Suprapubic skin (tissue), 4 donors: ENCODE measurements at places on chromosomes 1 and 21.

DNA sequence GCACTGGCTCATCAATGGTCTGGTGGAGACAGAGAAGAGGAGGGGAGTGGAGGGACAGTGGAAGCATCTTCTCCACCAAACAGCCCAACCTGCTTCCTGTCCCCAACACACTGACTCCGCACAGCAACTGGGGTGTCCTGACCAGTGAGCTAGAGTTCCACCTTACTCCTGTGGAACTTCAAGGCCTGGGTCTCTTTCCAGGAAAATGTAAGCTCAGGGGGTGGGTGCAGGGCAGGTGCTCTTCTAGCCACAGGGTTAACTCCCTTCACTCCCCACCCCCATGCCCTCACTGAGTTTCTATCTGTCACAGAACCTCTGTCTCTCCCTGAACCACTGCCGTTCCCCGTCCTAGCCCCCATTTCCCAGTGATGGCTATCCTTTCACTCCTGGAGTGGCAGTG lies 876 bp downstream of the MOB3C start:
- DNase-seq: no peak

DNA sequence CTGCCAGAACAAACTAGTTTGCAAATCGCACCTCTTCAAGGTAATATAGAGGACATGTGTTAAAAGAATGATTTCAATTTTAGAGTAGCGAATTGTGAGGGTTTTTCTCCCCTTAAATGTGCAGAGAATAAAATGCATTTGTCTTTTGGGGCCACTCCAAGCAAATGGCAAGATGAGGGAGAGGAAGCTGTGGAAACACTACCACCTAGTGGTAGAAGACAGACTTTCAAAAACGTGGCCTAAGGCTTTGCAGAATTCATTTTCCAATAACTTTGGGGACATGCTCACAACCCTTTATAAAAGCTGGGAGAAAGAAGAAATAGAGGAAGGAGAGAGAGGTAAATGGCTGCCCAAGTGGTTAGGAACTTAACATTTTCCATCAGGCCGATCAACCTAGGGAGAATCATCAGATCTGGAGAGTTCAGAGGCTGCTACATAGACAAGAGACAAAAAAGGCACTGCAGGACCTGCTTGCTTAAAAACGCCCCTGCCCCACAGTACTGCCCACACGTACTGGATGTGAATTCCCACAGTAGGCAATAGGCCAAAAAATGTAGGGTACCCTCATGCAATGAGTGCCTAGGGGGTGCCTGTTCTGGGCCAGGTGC lies 15.7 kb upstream of the RCAN1 start:
- DNase-seq: peak; percentile 20

- no peak for DNase-seq
Observed at GRCh38 chr1:91725989-91726721, 159.8 kb downstream of the TGFBR3 start.

- DNase-seq: no peak
Observed at GRCh38 chr1:229874136-229874535, 192.9 kb upstream of the GALNT2 start.

GRCh38 chr1:246281195-246281594 lies 225.9 kb downstream of the SMYD3 start:
- no peak for DNase-seq

DNA sequence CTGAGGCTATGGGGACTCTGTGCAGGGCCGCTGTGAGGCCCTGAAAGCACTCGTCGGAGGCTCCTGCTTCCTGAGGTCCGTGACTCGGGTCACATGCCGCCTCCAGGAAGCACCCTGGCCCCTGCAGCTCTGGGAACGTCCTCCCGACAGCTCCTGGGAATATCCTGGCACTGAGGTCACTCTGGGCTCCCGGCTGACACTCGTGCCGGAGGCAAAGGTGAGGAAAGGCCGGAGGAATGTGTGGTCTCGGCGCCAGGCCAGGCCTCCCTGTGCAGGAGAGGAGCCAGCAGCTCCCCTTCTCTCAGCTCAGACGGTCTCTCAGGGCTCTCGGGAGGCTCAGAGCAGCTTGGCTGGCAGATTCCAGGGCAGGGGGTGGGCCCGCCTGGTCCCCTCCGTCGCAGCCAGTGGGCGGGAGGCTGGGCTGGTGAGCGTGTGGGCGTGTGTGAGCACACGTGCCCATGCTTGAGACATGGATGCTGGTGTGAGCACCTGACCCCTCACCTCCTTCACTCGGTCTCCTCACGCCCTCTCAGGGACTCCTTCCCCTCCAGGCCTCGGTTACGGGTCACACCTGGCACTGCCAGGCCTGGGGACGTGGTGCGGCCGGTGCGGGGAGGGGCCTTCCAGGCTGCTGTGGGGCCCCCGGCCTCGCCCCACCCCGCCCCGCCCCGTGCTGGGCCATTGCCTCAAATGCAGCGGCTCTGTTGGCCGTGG lies 5.5 kb upstream of the RNF223 start:
- peak; percentile 74 for DNase-seq

GRCh38 chr1:21175670-21176581 lies 771 bp downstream of the EIF4G3 start:
- DNase-seq: peak; percentile 72

DNA sequence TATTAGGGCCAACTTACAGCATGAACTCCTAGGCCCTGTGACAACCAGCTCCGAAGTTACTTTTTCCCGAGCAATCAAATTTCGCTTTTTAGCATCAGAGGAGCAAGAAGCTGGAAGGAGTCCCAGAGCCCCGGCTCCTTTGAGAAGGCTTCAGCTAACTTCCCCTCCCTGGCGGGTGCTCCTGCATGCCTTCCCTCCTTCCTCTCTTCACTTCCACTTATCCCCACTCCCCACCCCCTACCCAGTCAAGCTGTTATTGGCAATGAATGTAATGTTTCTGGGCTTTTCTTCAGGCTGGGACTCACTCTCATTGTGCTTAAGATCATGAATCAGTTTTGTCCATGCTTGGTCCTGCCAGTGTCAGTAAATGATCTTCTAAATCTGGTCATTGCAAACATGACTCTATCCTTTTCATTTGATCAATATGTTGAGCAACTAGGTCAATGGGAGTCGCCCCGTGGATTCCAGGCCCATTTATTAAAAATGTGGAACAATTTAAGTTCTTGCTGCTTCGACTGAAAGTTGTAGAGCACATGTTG lies 94.5 kb upstream of the TSPAN2 start:
- no peak for DNase-seq

DNA sequence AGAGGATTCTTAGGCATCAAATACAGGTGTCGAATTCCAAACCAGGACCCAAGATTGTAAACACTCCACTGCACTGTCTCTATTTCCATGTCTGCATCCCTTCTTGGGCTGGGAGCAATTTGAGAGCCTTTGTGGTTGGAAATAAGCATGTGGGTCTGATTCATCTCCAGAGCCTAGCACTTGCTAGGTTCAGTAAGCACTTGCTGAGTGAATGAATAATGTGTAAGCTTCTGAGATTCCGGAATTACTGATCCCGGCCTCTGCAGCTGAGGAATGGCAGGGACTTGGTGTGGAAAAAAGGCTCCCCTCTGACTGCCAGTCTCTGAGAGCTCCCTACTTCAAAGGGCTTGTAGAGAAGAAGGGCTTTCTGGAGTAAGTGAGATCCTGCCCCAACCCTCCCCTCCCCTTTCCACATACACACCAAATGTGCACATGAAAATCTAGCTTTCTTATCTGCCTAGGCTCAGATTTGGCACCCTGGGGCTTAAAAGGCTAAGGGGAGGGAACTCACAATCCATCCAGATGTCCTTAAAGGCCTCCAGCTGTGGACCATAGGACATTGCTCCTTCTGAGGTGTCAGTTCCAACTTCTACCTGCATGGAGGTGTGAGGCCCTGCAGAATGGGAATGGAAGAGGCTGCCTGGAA lies 39.6 kb upstream of the TRABD2B start:
- no peak for DNase-seq

DNA sequence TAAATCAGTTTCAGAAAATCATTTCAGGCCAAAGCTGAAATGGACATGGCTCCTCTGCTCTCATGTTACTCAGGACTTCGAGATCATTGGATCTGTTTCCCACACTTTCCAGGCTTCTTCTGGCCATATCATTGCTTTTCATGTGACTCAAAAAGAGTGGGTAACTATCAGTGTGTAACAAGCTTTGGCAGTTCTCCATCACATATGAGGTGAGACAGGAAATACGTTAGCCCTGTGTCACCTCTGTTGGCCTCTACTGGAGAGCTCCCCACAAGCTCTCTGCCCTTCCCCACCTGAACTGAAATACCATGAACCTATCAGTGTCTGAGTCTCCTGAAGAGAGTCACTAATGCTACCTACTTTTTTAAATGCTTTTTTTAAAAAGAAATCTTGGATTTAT lies 128.2 kb downstream of the LBR start:
- DNase-seq: no peak

GRCh38 chr1:27349784-27350662 lies 8.2 kb downstream of the SYTL1 start:
- DNase-seq: no peak

DNA sequence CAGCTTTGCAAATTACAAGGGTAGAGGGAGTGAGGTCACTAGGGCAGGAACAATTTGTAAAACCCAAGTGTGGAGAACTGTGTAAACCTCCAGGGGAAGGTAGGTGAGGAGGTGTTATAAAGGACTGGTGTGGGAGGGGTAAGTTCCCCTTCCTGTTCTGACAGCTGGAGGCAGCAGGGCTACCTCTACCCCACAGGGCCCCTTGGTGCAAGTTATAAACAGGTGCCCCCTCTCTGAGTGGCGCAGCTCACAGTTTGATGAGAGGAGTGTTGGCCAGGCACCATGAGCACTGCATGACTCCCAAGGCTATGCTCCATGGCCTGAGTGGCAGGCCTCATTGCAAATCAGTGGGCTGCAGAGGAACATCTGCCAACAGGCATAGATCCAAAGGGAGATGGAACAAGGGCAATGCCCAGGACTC lies 41.0 kb downstream of the MFSD2A start:
- DNase-seq: no peak

DNA sequence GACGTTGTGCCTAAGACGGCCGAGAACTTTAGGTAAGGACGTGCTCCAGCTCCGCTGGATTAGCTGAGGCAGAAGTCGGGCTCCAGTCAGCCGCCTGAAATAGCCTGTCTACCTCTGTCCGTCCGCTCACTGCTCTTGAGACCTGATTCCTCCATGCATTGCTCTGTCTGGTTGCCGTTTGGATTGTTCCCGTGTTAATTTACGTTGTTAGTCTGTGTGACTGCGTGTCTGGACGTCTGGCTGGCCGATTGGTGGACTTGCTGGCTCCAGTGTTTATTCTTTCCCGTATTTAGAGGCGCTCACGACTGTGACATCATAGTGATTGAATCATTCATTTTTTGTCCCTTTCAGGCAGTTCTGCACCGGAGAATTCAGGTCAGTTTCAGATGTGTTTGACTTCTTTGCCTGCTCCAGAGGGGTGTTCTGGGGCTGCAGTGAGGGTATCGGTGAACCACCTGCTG lies 684 bp downstream of the PPIH start:
- no peak for DNase-seq

- DNase-seq: no peak
Observed at GRCh38 chr1:66725885-66726665, 26.2 kb upstream of the DYNLT5 start.

DNA sequence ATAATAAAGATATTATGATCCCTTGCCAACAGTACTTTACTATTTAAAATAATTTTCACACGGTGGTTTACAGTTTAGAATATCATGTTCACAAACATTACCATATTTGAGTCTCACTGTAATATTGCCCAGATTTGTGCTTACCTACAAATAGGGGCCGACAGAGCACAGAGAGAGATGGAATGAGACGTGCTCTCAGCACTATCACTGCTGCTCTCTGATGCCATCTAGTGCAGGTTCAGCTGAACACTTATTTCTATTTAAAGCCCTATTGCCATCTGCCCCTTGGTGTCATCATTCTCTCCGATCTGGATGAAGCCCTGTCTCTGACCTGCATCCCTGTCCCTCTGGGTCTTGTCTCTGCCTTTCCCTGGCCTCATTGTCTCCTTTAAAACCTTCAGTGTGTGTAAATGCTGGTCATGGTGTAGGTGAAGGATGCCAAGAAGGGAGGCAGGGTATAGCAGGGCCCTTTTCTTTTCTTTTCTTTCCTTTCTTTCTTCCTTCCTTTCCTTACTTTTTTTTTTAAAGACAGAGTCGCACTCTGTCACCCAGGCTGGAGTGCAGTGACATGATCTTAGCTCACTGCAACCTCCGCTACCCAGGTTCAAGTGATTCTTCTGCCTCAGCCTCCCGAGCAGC lies 6.9 kb upstream of the GPATCH4 start:
- DNase-seq: no peak

GRCh38 chr1:229365569-229365968 lies 22.7 kb upstream of the CCSAP start:
- DNase-seq: no peak

GRCh38 chr1:154802982-154803920 lies 66.8 kb downstream of the KCNN3 start:
- no peak for DNase-seq

GRCh38 chr1:59328353-59328752 lies 31.5 kb downstream of the FGGY start:
- DNase-seq: no peak

GRCh38 chr1:94804442-94804837 lies 15.7 kb upstream of the SLC44A3 start:
- DNase-seq: no peak

GRCh38 chr1:11352816-11353799 lies 80.1 kb downstream of the UBIAD1 start:
- no peak for DNase-seq

DNA sequence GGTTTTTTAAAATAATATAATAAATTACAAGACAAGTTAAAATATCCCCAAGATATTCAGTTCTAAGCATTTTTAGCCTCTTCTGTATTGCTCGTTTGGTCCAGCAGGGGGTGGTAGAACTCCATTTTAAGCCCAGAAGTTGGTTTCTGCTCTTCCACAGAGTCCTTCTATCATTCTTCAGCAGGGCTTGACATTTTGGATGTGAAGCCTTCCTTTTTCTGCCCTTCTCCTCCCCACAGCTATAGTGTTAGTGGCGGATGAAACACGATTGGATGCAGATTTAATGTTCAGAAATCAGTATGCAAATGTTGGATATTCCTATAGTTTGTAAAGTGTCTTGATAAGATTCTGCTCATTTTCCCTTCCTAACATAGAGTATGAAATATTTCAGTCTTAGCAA lies 1.4 kb downstream of the NCAM2 start:
- DNase-seq: no peak

GRCh38 chr1:93880731-93881130 lies 1.7 kb upstream of the DNTTIP2 start:
- DNase-seq: no peak

DNA sequence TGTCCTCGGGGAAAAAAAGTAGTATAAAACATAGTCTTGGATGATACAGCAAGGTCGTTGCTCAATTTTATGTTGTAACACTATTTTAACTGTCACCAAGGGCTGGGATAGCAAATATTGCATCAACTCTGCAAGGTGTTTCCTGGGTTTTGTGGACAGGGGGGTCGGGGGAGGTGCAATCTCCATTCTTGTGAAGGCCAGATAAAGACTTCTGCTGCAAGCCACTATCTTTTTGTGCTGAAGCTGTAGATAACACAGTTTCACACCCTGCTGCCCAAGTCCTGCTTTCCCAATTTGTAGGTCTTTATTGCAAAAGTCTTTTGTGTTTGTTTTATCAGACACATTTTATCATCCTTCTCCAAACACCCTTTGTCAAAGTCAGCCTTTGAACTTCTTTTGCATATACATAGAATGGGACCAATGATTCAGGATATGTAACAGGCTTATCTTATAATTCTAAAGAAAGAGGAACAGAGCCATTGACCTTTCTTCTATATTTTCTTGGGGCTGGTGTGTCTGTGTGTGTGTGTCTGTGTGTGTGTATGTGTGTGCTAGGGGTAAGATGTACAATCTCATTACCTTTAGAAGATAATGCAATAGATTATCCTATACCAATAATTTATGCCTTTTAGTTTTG lies 140.6 kb downstream of the RUNX1 start:
- no peak for DNase-seq
